ENCODE measurements at places on chromosomes 4 and X. TPM values are rescaled to one million over a fixed set of nuclear protein-coding genes. Genes with fewer than 3 reads are reported as not detected.

GRCh38 chr4:136985683-136986082, 546.6 kb downstream of the PCDH18 start:
- DNase-seq = no peak

The DIPK2B gene
- polyA plus RNA-seq = not detected

The CDS1 gene
- 0.06 TPM for polyA plus RNA-seq

The HOPX gene
- polyA plus RNA-seq = 2.9 TPM
